Activated T-helper 1 cell treated with anti-CD3 and anti-CD28 coated beads, Interleukin-2, amount 50 U/mL, for 16 hours (primary cell): ENCODE measurements at places on chromosomes 2 and 18.

- DNase-seq: no peak
Measured at GRCh38 chr2:161556440-161556839, 67.8 kb upstream of the SLC4A10 start.

- DNase-seq: no peak
Measured at GRCh38 chr2:57528499-57528898, 518.1 kb upstream of the VRK2 start.

GRCh38 chr2:218671097-218671653 lies 627 bp downstream of the RNF25 start:
- no peak for DNase-seq

DNA sequence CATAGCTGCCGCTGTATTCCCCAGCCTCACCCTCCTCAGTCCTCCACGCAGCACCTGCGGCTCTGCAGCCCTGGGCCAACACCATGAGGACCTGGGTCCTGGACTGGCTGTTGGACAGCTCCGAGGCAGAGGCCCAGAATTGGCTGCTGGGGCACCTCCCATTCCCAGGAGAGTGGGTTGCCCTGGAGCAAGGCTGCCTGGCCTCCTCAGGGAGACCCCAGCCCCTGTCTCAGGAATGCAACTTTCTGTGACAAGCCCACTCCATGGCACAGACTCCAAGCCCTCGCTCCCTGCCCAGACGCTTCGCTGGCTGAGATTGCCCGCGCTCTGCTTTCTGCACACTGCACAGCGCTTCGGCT lies 33.0 kb downstream of the CYP26B1 start:
- DNase-seq: no peak

DNA sequence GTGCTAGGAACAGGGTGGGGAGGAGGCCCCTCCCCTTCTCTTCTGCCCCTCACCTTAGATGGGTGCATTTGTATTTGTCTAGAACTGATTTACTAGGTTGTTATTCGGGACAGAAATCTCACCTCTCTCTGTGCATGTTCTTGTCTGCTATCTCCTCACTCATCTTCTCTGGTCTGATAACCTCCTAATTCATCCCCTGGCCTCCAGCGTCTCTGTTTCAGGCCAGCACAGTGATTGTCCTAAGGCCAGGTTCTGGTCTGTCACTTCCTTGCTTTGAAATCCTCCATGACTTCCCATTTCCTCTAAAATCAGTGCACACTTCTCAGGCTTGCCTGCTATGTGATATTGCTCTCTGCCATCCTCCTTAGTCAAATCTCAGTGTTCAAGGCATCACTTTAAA lies 58.4 kb downstream of the CELF4 start:
- DNase-seq: no peak

DNA sequence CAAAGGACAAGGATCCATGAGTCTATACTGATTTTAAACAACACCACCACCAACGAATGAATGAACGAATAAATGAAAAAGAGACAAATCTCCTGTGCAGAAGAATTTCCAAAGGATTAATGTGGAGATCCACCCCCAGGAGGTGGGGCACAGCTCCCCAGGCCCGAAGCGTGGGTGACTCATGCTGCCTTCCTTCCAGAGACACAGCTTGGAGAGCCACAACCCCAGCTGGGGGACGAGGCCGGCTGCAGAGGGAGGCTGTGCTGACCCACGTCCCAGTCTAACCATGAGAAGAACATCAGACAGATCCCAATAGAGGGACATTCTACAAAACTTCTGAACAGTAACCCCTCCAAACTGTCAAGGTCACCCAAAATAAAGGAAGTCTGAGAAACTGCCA lies 557.3 kb upstream of the SALL3 start:
- DNase-seq: no peak

DNA sequence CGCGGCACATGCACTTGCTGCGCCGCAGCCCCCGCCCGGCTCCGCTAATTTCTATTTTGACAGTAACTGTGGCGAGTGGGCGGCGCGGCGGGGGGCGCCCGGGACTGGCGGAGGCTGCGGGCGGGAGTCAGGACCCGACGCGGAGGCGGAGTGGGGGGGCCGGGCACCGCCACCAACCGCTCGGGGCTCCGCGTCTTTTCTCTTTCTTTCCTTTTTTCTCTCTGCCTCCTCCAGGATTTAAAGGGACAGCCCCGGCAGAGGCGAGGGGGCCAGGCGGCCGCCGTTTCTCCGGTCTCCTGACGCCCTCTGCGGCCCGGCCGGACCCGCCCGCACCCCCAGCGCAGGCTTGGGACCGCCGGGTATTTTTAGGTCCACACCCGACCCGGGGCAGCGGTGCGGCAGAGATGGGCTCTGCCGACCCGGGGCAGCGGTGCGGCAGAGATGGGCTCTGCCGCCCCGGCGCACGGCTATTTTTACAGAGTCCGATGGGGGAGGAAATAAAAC lies 460 bp upstream of the ZBTB7C start:
- DNase-seq: no peak

GRCh38 chr2:26897807-26898479 lies 50.0 kb downstream of the DPYSL5 start:
- no peak for DNase-seq
